ENCODE measurements at places on chromosomes 13 and 19.

GRCh38 chr13:75725736-75726135 is 89.6 kb downstream of the LMO7 start:
- DNase-seq, result no peak

DNA sequence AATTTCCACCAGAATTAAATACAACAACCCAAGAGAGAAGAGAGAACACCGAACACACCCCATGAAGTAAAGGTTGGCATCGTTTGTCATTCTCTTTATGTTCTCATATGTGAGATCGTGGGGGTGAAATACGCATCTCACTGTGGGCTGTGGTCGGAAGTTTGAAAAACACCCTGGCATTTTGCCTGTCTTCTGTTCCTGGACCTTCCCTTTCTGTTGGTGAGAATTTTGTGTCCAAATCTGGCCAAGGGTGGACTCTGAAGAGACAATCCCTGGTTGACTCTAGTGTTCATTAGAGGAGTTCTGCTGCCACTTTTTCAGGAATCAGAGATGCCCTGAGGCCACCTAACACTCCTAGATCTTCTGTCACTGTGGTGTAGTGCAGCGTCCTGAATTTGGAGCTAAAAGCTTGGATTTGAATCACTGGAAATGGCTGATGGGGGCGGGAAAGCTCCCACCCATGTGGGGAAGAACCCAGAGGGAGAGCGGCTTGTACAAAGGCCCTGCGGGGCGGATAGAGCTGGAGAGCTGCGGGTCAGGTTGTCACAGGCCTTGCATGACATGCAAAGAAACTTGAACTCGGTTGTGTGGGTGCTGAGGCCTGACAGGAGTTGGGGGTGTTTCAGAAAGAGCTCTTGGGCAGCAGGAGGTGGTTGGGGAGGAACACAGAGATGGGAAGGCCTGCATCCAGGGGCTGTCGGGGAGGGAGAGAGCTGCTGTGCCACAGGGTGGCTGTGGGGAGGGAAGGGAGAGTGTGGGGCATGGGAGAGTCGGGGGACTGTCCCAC is 11.1 kb upstream of the SPATA13 start:
- DNase-seq, result no peak

DNA sequence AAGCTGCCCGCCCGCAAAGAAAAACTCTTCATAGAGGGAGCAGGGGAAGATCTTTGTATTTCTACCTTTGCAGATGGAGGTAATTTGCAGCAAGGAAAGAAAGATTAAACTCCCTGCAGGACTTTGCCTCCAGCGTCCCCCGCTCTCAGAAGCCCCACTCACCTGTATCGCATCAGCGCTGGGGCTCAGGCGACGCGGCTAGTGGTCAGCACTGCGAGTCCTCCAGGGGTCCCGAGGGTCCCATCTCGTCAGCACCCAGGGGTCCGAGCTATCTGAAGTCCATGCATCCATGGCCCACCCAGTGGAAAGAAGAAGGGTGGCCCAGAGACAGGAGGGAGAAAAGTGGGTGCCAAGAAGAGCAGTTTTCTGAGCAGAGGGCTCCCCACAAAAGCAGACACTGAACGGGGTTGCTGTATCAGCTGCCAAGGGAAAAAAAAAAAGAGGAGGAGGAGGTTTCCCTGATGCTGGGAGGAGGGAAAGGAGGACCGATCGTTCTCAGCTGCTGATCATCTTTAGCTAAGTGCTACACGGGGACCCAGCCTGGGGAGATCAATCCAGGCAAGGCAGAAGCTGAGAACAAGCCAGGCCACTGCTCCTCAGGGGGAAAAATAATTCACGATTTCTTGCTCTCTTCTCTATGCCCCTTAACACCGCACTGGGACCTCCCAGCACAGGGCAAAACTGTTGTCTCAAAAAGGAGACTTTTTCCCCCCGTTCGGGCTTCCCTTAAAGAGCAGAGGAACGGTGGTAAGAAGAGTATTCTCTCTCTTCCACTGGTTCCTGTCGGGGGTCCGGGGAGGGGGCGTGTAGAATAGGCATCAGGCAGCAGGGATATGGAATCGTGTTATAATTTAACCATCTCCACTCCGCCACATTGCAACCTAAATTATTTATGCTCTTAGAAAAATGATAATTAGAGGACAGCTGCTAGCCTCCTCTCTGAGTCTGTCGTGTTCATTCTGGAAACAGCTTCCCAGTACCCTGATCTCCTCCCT is 117.7 kb upstream of the CACNA1A start:
- no peak for DNase-seq

- DNase-seq, result no peak
Measured at GRCh38 chr19:1237754-1238368, at the start of gene CBARP. CBARP (minus strand) TSS chr19:1238005; CDS start chr19:1236100, 1,905 bp downstream.

GRCh38 chr19:44447916-44448674 is at the start of gene ZNF229:
ZNF229 (minus strand) TSS chr19:44448472; CDS start chr19:44442847, 5,625 bp downstream.
- DNase-seq, result peak; percentile 46

GRCh38 chr13:45704854-45705695 is 3.0 kb downstream of the CBY2 start:
- no peak for DNase-seq

DNA sequence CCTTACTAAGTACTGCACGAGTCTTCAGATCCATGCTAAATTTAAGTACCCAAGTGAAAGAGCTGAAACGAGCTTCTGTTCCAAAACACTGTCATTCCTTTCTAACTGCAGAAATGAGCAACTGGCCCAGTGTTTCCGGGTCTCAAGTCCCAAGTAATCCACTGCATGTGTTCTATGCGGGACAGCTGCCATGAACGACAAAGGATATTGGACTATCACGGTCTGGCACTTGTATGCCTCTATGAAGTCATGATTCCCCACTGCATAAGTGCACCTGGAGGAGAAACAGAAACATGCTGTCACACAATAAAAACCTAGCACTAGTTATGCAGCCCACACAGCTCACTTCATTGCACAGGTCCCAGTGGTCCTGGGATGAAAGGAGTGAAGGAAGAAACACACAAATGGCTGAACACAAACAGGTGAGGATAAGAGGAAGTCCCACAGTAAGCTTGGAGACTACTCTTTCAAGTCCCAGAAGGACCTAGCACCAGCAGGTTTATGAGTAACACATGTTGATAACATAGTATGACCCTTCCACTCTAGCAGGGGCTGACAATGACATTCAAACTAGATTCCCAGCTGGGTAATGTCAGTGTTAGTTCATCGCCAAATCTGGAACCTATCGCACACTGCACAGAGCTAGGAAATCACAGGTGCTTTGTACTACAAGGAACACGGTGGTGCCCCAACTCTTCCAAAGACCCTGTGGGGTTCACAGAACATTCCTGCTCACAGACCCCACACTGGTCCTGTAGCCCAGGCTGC is 11.3 kb downstream of the PCID2 start:
- no peak for DNase-seq

DNA sequence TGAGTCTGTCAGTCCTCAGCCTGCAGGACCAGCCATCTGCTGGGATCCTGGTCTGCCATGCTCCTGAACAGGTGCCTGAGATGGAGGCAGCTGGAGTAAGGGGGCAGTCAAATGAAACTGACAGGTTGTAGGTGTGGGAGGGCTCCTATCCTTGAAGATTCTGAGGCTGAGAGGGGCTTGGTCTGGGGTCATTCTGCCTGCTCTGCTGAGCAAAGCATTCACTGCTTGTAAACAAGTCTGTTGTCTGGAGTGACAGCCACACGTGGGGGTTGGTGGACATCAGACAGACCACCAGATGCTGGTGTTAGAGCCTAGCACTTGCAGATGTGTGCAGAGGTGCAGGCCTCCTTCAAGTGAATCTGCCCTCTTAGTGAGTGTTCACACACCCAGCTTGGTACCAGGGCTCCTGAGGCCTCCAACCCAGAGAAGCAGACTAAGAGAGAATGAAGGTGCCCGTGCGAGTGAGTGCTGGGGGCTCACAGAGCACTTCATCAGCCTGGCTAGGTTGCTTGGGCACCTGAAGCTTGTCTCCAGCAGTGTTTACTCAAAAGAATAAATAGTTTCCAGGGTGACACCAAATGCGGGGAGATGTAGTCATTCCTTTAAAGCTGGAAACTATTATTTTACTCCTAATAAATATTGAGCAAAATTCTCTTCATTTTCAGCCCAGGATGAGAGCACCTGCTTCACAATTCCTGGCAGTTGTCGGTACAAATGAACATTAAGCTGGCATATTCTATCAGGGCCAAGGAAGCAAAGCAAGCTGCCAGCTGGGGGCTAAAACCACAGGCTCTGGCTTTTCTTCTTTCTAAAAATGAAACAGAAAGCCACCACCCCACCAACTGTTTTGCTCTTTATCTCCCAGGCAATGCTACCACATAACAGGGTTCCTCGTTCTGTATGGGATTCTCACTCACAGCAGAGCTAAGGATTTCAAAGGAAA is 82.3 kb downstream of the RNASEH2B start:
- no peak for DNase-seq

GRCh38 chr19:9939301-9939913 is 3.1 kb upstream of the OLFM2 start:
- DNase-seq, result no peak

- DNase-seq, result no peak
Measured at GRCh38 chr13:79631051-79631659, 150.2 kb downstream of the NDFIP2 start.

DNA sequence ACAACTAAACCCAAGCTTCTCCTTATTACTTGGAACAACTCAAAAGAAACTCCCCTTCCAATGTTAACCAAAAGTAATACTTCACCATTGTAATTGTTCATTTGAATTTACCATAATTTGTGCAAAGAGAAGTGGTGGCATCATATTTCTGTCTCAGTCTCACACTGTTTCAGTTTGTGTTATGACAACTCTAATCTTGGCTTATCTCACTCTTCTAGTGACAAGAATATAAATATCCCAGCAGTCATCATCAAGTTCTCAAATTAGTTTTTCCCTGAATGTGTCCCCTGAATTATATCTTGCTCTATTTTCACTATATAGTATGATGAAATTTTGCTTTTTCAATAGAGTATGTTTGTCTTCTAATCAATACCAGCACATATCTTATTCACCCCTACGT is 681.4 kb upstream of the PRR20A start:
- no peak for DNase-seq

DNA sequence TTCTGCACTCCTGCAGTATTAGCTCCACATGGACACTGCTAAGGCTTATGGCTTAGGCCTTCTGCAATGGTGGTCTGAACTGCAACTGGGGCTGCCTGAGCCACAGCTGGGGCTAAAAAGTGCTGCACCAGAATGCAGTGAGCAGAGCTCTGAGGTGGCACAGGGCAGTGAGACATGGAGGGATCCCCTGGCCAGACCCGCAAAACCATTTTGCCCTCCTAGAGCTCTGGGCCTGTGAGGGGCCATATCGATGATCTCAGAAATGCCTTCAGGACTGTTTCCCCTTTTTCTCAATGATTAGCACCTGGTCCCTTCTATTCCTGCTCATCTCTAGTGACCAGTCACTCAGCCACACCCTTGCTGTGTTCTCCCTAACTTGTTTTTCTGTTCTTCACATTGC is 397.7 kb downstream of the UQCRFS1 start:
- no peak for DNase-seq

GRCh38 chr13:27605610-27606200 is 14.6 kb downstream of the LNX2 start:
- no peak for DNase-seq

DNA sequence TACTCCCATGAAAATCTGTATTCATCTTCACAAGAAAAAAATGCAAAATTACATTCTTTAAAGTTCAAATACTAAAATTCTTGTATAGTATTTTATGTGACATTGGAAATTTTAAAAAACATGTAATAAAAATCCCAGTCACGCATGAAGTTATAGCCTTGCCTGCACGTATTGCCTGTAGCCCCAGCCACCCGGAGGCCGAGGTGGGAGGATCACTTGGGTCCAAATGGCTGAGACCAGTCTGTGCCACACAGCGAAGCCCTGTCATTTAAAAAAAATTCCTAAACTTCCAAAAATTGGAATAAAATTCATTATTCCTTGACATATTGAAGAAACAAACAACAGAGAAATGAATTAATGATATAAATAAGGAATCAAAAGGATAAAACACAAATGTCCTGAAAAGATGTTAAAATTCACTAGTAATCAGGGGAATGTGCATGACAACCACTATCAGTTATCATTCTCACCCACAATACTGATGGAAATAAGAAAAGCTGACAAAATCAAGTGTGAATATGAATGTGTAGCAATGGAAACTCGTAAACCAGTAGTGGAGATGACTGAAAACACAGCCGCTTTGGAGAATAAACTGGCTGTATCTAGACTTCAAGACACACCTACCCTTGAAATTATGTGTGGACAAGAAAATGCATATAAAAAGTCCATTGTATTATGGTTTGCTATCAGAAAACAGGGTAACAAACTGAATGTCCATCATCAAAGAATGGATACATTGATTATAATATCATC is 7.5 kb downstream of the CARD8 start:
- no peak for DNase-seq

DNA sequence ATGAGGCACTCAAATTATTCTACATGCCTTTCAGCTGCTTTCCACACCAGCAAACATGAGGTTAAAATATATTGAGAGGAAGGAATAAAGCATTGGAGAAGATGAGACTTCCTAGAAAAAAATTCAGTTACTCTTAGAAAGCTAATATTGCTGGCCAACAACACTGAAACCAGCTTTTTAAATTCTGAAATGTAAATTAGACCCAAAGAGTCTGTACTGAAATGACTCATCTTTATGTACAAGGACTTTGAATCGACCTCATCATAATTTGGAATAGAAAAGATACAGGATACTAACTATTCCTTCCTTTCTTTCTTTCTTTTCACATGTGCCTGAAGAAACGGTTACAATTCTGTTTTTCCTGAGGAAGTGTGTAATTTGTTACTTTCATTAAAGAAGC is 6.5 kb upstream of the HSPH1 start:
- DNase-seq, result no peak

- DNase-seq, result no peak
Measured at GRCh38 chr19:29812080-29812880, 489 bp downstream of the CCNE1 start.

GRCh38 chr13:20814224-20814910 is 40.6 kb upstream of the EEF1AKMT1 start:
- no peak for DNase-seq

- no peak for DNase-seq
Measured at GRCh38 chr13:21328836-21329477, 130.1 kb downstream of the ZDHHC20 start.

DNA sequence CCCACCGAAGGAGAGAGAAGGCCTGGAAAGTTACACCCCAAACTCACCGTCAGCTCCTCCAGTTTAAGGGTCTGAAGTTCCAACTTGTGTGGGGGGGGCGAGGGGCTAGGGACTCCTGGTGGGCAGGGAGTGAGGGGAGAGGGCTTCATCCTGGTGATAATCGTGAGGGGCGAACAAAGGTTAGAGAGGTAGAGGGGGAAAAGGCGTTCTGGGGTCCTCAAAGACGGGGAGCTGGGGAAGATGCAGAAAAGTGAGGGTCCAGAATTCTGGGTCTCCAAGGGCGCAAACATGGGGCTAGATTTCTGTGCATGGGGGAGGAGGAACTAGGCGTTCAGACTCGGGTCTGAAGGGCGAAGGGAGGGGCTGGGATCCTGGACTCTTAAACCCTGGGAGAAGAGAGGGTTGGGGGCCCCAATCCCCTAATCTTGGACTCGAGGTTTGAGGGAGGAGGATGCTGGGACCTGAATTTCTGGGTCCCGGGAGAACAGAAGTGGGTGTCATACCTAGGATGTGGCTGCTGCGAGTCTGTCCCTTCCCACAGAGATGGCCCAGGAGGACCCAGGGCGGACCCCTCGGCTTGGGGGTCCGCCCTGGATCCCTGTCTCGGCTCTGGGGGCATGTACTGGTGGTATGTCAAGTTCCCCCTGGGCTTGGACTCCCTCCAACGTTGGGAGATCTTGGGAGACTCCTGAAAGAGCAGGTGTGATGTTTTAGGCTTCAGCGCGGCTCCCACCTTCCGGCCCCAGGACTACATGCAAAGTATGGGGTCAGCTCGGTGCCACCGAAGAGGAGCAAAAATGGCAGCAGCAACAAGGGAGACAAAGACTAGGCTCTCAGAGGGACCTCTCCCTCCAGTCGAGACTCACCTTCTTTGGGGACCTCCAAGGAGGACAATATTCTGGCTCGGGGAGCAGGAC is 4.5 kb downstream of the MAMSTR start:
- no peak for DNase-seq
